Right atrium auricular region (tissue), 2 donors: ENCODE measurements at places on chromosomes 2 and 18. TPM values are rescaled to one million over a fixed set of nuclear protein-coding genes. Genes with fewer than 3 reads are reported as not detected.
A peak's percentile ranks its signal among the peaks of the same experiment; 100 is the strongest.

The C2orf76 gene
- 8.1 TPM for total RNA-seq

The TRABD2A gene
- total RNA-seq, result 1.2 TPM

The THUMPD2 gene
- 9.4 TPM for total RNA-seq

The DIPK1C gene
- total RNA-seq, result not detected

The TMEM178A gene
- 2.9 TPM for total RNA-seq

The SRD5A2 gene
- not detected for total RNA-seq

The GREB1L gene
- 17.5 TPM for total RNA-seq

- DNase-seq, result no peak
- no peak overlapping the region for H3K27ac ChIP-seq
- H3K4me1 ChIP-seq, result no peaks in the 10 kb centered on the region
- H3K36me3 ChIP-seq, result no peaks in the 10 kb centered on the region
These were observed 200.6 kb downstream of the RND3 start for GRCh38 chr2:150286730-150287362.

GRCh38 chr2:9050122-9050809, 46.8 kb upstream of the MBOAT2 start:
- no peaks in the 10 kb centered on the region for H3K4me1 ChIP-seq
- no peak overlapping the region for H3K27ac ChIP-seq
- no peak overlapping the region for H3K4me3 ChIP-seq
- no peaks in the 10 kb centered on the region for H3K36me3 ChIP-seq
- no peak for DNase-seq

- H3K27me3 ChIP-seq, result no peaks in the 10 kb centered on the region
- no peaks in the 10 kb centered on the region for H3K4me1 ChIP-seq
- no peak overlapping the region for H3K27ac ChIP-seq
- no peak for DNase-seq
- no peak overlapping the region for H3K4me3 ChIP-seq
- peaks cover 59% of the 10 kb centered on the region for H3K36me3 ChIP-seq
These were observed 28.7 kb downstream of the ELP2 start for GRCh38 chr18:36158266-36158867.

- no peak overlapping the region for H3K4me3 ChIP-seq
- DNase-seq, result no peak
- H3K27ac ChIP-seq, result no peak overlapping the region
These were observed 150.8 kb downstream of the ANKRD44 start for GRCh38 chr2:197159661-197160211.

GRCh38 chr18:31680433-31680811, 4.0 kb downstream of the B4GALT6 start:
- H3K27ac ChIP-seq, result no peak overlapping the region
- no peak overlapping the region for H3K4me3 ChIP-seq
- no peaks in the 10 kb centered on the region for H3K4me1 ChIP-seq
- no peaks in the 10 kb centered on the region for H3K36me3 ChIP-seq
- no peaks in the 10 kb centered on the region for H3K27me3 ChIP-seq

DNA sequence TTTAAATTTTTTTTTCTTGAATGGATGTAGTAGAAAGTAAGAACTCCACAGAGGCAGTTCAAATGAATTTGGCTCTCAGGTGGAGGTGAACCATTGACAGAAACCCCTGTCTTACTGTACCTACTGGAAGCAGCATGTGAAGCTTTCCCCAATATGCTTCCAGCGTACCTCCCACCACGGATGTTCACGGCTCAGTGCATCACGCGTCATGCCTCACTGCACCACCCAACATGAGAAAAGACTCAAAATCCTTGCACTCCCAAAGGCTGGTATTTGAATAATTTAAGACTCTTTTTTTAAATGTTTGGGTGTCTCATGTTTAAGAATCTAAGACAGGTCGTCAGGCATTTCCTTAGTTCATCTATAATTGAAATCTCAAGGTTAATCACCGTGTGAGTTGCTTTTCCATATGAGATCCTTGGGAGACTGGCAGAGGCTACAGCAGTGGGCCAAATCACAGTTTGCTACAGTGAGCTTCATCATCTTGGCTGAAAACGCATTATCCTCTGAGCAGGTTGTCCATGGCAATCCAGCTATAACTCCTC, 846.4 kb downstream of the DCDC2C start:
- no peak overlapping the region for H3K27ac ChIP-seq
- DNase-seq, result no peak
- H3K36me3 ChIP-seq, result no peaks in the 10 kb centered on the region
- H3K4me3 ChIP-seq, result no peak overlapping the region

DNA sequence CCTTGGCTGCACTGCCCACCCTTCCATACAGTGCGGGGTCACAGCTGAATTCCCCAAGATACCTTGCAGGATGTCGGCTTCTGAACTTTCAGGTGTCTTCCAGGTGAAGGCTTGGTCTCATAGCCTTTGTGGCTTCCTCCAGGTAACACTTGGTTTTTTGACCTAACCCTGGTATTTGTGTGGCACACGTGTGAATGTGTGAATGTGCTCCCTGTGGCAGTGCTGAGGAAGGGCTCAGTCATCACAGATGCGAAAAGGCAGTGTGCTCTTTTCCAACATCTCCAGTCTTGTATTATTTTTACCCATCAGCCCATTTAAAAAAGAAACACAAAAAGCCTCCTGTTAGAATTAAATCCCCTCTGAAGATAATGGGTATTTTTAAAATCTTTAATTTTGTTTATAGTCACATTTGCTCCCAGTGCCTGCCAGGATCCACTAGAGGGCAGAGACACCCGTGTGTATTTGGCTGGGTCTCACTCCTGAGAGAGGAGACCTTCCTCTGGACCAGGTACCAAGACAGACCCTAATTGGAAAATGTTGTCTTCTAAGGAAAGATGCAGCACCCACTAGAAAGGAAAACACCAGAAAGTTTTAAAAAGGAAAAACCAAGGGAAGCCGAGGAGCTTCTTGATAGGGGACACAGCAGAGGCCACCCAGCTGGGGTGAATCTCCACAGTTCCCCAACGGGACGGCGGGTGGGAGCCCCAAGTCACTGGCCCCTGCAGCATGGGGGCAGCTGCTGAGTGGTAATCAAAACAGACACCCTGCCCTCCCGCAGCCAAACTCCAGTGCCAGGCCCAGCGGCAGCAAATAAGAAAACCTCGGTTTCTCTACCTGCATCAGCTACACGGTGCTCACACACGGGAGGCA, 27.7 kb downstream of the FAM110C start:
- H3K4me1 ChIP-seq, result no peaks in the 10 kb centered on the region
- H3K4me3 ChIP-seq, result no peak overlapping the region
- no peak overlapping the region for H3K27ac ChIP-seq
- no peak for DNase-seq

- H3K4me3 ChIP-seq, result peak overlapping the region; percentile 12
- no peaks in the 10 kb centered on the region for H3K36me3 ChIP-seq
- H3K4me1 ChIP-seq, result peaks cover 40% of the 10 kb centered on the region
These were observed 836 bp downstream of the DTNA start for GRCh38 chr18:34710934-34711333.

- peaks cover 6% of the 10 kb centered on the region for H3K36me3 ChIP-seq
- no peaks in the 10 kb centered on the region for H3K27me3 ChIP-seq
- H3K4me3 ChIP-seq, result peak overlapping the region; percentile 87
- H3K4me1 ChIP-seq, result no peaks in the 10 kb centered on the region
These were observed 419 bp downstream of the EPHA4 start for GRCh38 chr2:221571551-221572218.

DNA sequence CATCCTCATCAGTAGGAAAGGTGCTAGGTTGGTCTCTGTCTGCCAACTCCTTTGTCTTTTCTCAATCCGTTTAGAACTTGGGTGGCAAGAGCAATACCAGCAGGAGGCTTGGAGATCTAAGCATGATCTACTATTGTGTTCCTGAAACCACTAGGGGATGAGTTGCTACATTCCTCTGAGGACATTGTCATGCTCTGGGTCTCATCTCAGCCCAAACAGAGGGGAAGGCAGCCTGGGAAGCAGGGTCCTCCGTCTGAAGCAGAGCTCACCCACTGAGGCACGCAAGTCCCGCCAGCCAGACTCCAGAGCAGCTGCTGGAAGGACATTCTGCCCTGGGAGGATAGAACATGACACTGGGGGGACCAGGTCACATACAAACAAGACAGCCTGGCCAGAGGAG, 162.9 kb downstream of the MTCL1 start:
- H3K4me1 ChIP-seq, result no peaks in the 10 kb centered on the region
- no peak overlapping the region for H3K27ac ChIP-seq

DNA sequence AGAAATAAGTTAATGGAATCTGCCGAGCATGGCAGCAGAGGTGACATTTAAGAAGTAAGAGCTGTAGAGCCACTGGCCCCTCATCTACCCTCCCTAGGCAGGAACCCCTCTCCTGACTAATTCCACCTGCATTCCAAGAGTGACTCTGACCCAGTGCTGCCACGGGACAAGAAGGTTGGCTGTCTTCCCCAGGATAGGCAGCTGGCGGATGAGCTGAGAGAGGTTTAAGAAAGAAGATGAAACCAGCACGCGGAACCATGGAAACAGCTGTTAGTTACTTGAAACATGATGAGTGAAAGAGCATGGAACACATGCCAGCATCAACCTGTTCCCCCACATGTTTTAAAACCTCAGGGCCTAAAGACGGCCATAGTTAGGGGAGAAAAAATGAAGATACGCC, 74.1 kb downstream of the RND3 start:
- no peaks in the 10 kb centered on the region for H3K4me1 ChIP-seq
- no peaks in the 10 kb centered on the region for H3K36me3 ChIP-seq
- DNase-seq, result no peak
- no peak overlapping the region for H3K27ac ChIP-seq
- no peak overlapping the region for H3K4me3 ChIP-seq

- no peak overlapping the region for H3K4me3 ChIP-seq
- H3K4me1 ChIP-seq, result no peaks in the 10 kb centered on the region
These were observed 55.8 kb downstream of the HRH4 start for GRCh38 chr18:24516261-24516660.

DNA sequence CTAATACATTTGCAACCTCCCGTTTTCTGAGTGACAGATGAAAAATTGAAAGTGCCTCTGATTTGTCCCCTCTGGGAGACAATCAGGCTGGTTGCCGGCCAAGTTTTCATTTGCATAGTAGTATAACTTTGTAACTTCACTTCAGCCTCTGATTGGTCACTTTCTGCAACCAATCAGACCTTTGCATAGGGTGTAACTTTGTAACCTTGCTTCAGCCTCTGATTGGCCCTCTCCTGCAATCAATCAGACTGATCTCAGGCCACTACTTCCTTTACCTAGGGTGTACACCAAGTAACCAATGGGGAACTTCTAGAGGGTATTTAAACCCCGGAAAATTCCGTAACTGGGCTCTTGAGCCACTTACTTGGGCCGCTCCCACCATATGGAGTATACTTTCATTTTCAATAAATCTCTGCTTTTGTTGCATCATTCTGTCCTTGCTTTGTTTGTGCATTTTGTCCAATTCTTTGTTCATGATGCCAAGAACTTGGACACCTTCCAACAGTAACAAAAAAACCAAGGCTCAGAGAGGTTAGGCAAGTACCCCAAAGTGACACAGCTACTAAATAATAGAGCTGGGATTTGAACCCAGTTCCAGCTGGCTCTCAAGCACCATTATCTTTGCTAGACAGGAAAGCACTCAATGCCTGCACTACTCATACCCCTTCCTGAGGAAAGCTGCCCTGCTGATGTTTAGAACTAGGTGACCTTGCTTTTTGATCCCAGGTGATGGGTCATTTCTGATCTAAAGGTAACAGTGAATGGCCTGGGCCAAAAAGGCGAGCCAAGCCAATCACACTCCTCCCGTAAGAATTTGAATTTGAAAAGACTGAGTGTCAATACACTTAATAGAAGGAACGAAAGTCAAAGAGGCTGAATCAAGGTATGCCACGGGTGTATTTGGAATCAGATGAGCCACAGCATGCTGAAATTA, 10.9 kb upstream of the MYOM1 start:
- peaks cover 4% of the 10 kb centered on the region for H3K36me3 ChIP-seq
- H3K27ac ChIP-seq, result no peak overlapping the region
- no peak overlapping the region for H3K4me3 ChIP-seq
- DNase-seq, result no peak
- H3K27me3 ChIP-seq, result no peaks in the 10 kb centered on the region

DNA sequence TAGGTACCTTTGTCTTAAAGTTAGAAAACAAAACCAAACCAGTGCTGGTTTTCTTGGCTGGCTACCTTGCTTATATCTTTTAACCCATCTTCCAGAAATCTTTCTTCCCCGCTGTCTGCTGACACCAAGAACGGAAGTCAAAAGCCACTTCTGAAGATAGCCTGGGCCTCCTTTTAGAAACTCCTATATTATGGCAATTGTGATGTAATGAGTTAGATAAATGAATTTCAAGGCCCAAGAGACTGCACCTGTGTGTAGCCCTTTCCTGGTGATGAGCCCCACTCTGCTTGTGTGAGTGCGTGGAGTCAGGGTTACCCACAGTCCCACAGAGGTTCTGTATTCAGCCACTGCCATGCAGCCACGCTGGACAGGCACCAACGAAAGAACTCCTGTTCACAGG, 60.7 kb downstream of the ARMC9 start:
- no peaks in the 10 kb centered on the region for H3K36me3 ChIP-seq
- H3K27ac ChIP-seq, result no peak overlapping the region
- H3K27me3 ChIP-seq, result no peaks in the 10 kb centered on the region

GRCh38 chr2:184049566-184049965, 548.8 kb upstream of the ZNF804A start:
- no peak overlapping the region for H3K4me3 ChIP-seq
- H3K27me3 ChIP-seq, result no peaks in the 10 kb centered on the region
- H3K4me1 ChIP-seq, result no peaks in the 10 kb centered on the region
- H3K27ac ChIP-seq, result no peak overlapping the region
